ENCODE measurements at places on chromosomes 2 and 18.

DNA sequence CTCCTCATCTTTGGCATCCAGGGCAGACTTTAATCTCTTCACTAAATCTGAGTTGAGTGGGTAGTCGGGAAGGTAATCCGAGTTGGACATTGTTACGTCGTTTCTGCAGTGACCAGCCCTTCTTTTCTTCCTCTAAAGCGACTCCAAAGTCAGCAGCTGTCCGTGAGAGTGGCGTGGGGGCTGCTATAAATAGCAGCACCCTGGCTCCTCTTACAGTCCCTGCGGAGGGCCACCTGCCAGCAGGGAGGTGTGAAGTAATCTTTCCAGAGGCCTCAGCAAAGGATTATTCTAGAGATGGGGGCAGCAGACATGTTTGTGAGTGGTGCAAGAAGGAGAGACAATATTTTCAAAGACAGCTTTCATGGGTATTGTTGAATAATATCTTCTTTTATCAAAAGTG is at the start of gene ASB18:
Gene ASB18 (minus strand): TSS at position 151 of the 400 bp plus-strand sequence. CDS start 61 bp downstream, at position 90.
- DNase-seq: no peak

DNA sequence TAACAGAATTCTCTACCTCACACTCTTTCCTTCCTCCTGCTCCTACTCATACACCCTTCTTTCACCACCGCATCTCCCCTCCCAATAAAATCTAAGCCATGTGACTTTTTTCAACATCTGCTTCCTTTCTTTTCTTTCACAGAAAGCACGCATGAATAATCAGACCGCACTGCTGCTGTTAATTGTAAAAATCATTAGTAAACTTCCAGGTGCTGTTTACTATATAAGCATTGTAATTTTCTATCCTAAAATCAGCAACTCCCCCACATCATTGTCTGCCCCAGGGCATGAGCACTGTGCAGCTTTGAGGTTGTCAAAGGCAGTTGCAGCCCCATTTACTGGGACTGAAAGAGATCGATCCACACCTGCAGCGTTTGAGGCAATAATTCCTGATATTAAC is 782.6 kb upstream of the ID2 start:
- DNase-seq: no peak

DNA sequence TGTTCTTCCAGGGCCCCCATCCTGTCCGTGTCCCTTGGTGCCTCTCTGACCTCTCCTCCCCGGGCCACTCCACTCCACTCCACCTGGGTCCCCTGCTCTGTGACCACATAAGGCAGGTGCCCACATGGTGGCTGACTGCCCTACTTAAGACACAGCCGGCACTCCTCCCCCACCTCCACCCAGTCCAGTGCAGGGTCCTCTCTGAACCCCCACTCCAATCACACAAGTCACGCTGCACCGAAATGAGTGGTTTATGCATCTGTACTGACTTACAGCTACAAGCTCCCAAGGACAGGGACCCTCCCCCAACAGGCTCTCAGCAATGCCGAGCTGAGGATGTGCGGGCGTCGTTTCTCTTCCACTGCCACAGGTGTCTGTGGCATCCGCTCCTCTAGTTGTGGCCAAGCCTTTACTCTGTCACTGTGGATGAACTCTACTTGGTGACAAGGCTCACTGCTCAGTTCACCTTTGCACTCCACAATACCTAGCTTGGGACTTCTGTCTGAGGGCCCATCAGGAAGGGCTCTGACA is 48.3 kb downstream of the TFCP2L1 start:
- no peak for DNase-seq

- no peak for DNase-seq
These were observed 7.6 kb downstream of the MAB21L4 start for GRCh38 chr2:240888130-240888889.

GRCh38 chr2:140526575-140526974 is 1604.2 kb downstream of the LRP1B start:
- no peak for DNase-seq

GRCh38 chr2:33288011-33288410 is 188.4 kb upstream of the RASGRP3 start:
- DNase-seq: no peak
